Hepatocyte (in vitro differentiated cells): ENCODE measurements at places on chromosomes 4 and X.

DNA sequence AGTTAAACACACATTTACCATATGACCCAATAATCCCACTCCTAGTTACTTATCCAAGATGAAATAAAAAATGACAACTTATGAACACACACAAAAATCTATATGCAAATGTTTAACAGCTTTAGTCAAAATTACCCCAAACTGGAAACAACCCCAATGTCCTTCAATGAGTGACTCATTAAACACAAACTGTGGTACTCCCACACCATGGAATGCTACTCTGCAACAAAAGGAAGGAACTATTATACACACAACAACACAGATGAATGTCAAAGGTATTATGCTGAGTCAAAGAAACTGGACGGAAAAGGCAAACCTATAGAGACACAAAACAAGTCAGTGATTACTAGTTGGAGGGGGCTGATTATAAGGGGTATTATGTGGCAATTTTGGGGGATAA lies 40.5 kb downstream of the MED14 start:
- no peaks in the 10 kb centered on the region for H3K27me3 ChIP-seq
- DNase-seq: no peak
- peaks cover 5% of the 10 kb centered on the region for H3K36me3 ChIP-seq
- H3K4me3 ChIP-seq: no peak overlapping the region
- no peak overlapping the region for H3K27ac ChIP-seq
- H3K4me1 ChIP-seq: no peaks in the 10 kb centered on the region

DNA sequence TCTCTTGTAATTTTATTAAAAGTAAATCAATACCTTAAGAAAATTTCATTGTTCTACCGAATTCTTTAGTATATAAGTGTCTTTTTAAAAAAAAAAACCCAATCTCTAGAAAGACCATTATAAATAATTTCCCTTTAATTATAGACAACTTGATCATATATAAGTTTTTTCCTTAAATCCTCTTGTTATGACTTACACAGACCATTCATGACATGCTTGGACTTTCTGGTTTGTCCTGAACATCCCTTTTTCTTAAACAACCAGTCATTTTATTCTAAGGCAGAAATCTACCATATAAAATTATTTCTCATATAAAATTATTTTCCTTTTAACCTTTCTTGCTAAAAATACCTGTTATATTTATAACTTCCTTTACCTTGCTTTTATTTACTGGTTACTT lies 15.4 kb upstream of the FHDC1 start:
- H3K27ac ChIP-seq: no peak overlapping the region
- H3K4me1 ChIP-seq: no peaks in the 10 kb centered on the region
- H3K36me3 ChIP-seq: no peaks in the 10 kb centered on the region
- no peaks in the 10 kb centered on the region for H3K27me3 ChIP-seq
- H3K4me3 ChIP-seq: no peak overlapping the region

DNA sequence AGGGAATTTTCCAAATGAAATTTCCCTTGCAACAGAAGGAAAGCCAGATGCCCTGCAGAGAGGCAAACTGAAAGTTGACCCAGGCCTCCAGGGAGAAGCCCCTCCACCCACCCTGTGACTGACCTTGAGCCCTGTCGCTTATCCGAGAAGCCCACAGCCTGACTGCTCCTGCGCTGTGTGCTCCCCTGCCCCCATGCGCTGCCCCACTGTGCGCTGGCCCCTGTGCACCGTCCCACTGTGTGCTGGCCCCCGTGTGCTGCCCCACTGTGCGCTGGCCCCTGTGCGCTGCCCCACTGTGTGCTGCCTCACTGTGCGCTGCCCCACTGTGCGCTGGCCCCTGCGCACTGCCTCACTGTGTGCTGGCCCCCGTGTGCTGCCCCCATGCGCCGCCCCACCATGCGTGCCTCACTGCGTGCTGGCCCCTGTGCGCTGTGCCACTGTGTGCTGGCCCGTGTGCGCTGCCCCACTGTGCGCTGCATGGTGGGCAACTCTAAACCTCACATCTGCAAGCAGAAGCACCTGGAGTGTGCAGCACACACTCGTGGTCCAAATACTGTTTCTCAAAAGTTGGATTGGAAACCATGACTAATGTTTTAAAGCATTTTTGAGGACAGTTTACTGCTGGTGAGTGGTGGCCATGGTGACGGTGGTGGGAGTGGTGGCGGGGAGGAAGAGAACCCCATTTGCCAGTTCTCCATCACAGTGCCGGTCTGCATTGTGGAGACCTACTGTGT lies 8.3 kb upstream of the GRPEL1 start:
- no peak for DNase-seq
- H3K4me3 ChIP-seq: no peak overlapping the region
- H3K27me3 ChIP-seq: no peaks in the 10 kb centered on the region
- H3K4me1 ChIP-seq: no peaks in the 10 kb centered on the region
- no peaks in the 10 kb centered on the region for H3K36me3 ChIP-seq

DNA sequence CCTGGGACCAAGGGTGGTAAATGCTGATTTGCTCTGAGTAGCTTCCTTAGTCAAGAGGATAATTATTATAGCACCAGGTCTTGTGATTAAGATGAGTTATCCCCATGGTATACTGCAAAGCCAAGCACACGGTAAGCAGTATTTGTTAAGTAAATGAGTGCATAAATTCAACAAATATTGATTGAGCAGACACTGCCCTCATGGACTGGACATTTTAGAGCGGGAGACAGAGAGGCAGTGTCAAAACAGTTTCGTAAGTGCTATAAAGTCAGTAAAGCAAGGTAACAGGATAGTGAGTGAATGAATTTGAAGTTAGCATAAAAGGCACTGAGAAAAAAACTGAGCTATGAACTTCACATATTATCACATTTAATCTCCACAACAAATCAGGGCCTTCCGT lies 13.9 kb downstream of the PHF8 start:
- no peak for DNase-seq
- H3K27ac ChIP-seq: no peak overlapping the region
- no peaks in the 10 kb centered on the region for H3K27me3 ChIP-seq
- H3K4me3 ChIP-seq: no peak overlapping the region
- no peaks in the 10 kb centered on the region for H3K4me1 ChIP-seq
- no peaks in the 10 kb centered on the region for H3K36me3 ChIP-seq

- H3K27ac ChIP-seq: no peak overlapping the region
- no peaks in the 10 kb centered on the region for H3K36me3 ChIP-seq
- H3K4me1 ChIP-seq: peaks cover 10% of the 10 kb centered on the region
- DNase-seq: no peak
- H3K27me3 ChIP-seq: peaks cover 96% of the 10 kb centered on the region
Measured at GRCh38 chrX:25011589-25012432, 4.0 kb downstream of the ARX start.

DNA sequence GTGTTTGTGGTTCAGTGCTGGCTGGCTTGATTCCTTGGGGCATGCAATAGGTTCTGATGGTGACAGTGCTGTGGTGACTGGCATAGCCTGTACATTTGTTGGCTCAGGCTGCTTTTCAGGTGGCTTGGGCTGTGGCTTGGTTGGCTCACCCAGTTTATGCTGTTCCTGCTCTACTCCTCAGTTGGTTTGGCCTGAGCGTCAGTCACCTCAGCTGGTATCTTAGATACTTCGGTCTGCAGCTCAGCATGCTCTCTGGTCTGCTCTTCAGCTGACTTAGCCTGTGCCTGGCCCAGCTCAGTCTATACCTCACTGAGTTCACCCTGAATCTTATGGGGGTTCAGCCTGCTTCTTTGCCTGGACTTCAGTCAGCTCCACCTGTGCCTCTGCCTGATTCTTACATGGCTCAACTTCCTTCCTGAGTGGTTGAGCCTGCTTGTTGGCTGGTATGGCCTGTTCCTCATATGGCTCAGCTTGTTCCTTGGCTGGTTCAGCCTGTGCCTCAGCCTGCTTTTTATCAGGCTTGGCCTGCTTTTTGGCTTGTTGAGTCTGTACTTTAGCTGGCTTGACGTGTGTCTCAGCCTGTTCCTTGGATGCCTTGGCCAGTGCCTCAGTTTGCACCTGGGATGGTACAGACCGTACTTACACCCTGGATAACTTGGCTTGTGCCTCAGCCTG lies 170.6 kb downstream of the MSN start:
- no peaks in the 10 kb centered on the region for H3K27me3 ChIP-seq
- no peak overlapping the region for H3K4me3 ChIP-seq
- no peaks in the 10 kb centered on the region for H3K4me1 ChIP-seq

DNA sequence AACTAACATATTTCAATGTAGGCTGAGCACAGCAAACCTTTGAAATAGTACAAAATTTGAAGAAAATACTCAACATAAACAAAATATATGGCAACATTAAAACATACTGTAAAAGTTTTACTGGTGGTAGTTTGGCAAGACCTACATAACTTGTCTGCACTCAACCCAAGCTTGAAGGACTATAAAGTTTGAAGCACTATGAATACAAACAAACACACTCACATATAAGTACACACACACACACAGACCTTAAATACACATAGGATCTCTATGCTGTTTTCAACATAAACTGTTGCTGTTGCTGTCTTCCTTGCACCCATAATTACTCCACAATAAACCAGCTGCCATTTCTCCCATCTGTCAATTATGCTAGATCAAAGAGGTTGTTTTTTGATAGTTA lies 589.6 kb downstream of the IL15 start:
- no peaks in the 10 kb centered on the region for H3K4me1 ChIP-seq
- no peak for DNase-seq
- no peak overlapping the region for H3K27ac ChIP-seq
- no peak overlapping the region for H3K4me3 ChIP-seq
- H3K36me3 ChIP-seq: no peaks in the 10 kb centered on the region

DNA sequence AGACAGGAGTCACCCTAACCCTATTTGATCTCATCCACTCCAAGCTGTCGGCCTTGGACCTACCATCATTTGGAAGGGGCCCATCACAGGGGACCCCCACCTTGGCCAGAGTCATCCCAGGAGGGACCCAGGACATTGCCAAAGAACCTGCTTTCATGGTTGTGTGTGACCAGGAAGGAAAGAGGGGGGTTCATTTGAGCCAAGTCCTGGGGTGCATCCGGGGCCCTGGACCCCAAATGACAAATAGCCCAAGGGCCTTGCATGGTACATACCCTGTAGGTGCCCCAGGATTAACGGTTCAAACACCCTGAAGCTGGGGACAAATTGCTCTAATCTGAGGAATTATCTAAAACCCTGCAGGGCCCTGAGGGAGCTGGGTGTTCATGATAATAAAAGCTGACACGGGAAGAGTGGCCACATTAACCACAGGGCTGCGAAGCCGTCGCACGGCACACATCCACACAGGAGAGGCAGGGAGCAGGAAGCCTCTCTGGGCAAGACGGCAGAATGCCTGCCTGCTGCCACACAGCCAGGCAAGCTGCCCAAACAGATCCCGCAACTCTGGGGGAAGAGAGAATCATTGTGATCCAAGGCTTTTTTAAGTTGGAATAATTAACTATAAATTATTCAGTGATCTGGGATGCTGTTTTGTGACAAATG lies 28.2 kb upstream of the PPP2R2C start:
- H3K27me3 ChIP-seq: peaks cover 3% of the 10 kb centered on the region
- no peak overlapping the region for H3K4me3 ChIP-seq
- H3K36me3 ChIP-seq: no peaks in the 10 kb centered on the region
- no peak overlapping the region for H3K27ac ChIP-seq
- no peaks in the 10 kb centered on the region for H3K4me1 ChIP-seq
- no peak for DNase-seq

DNA sequence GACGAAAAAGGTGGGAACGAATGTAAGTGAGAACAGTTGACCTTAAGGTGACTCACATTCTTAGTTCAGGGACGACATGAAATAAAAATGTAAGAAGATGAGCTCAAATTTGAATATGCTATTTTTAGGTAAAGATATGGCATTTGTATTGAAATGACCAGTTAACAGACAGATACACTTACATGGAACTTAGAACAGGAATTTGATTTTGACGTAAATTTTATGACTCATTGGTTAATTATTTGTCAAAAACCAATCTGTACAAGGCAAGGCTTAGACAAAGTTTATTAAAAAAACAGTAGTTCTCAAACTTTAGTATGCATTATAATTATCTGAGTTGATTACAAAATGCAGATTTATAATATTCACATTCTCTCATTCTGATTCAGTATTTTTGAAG lies 469.4 kb downstream of the CFAP47 start:
- H3K27me3 ChIP-seq: no peaks in the 10 kb centered on the region
- no peak overlapping the region for H3K4me3 ChIP-seq
- no peaks in the 10 kb centered on the region for H3K36me3 ChIP-seq
- no peak for DNase-seq
- H3K4me1 ChIP-seq: no peaks in the 10 kb centered on the region

DNA sequence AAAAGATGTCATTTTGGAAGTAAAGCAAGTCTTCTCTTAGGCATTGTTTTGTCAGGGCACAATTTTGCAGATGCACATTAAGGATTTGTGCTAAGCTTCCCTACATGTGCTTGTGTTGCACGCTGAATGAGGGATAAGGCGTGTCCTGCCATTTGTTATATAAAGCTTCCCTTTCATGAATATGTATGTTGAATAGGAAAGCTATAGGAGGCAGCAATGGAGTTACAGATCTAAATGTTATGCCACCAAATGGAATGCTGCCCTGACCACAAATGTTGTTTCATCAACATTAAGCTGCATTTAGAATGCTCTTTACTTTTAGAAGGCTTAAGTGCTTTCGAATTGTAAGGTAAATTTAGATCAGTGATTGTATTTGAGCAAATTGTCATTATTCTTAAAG lies 20.9 kb downstream of the SGMS2 start:
- no peaks in the 10 kb centered on the region for H3K4me1 ChIP-seq
- no peaks in the 10 kb centered on the region for H3K27me3 ChIP-seq
